ENCODE measurements at places on chromosomes 6 and 20.

GRCh38 chr6:160040055-160040454 is 71.2 kb downstream of the IGF2R start:
- DNase-seq = no peak

DNA sequence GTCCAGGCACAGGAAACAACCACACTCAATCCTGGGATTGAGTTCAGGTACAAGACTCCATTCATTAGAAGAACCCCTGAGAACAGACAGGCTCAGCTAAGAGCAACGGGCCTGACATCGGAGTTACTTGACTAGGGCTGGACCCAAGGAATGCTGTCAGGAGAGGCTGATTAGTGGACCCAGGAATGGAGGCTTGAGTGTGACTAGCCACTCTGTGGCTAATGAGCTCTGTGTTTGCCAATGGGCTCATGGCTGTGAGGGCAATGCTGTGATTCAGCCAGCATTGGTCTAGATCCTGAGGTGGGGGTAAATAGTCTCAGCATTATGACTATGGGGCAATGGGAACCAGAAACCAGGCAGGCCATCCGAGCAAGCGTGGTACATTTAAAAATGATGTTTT is 71.8 kb downstream of the RIOK1 start:
- no peak for DNase-seq

DNA sequence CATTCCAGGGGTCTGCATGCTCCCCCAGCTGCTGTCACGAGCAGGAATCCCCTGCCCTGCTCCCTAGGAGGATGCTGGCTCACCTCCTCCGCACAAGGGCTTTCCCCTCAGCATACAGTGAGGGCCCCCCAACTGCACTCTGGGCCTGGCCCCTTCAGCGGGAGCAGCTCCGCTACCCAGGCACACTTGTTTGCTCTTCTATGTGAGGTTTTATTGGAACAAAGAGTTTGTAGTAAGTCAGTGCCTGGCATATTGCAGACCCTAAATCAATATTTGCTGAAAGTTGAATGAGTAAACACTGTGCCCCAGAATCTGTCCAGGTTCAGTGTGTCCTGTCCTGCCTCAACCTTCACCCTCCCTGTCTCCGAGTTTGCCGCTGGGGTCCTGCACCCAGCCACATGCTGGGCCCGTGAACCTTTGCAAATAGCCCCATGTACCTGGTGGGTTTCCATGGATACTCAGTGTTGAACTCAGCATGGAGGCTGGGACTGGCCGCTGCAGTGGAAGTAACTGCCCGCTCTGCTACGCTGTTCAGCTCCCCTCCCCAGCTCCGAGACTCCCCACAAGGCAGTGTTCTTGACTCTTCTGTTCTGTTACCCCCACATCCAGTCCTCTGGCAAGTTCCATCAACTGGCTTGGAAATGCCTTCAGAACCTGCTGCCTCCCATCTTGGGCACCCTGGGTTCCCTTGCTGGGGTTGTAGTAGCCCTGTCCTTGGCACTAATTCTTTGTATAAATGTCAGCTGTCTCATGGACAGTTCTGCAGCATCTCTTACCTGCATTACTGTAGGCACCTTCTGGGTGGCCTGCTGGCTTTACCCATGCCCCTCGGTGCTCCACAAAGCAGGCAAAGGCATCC is 15.7 kb downstream of the SLC22A1 start:
- DNase-seq = no peak

GRCh38 chr20:21004386-21005076 is 101.6 kb downstream of the LINC00237 start:
- DNase-seq = peak; percentile 54

- DNase-seq = peak; percentile 66
These were observed 528 bp downstream of the NUDT3 start for GRCh38 chr6:34391786-34392496.

GRCh38 chr20:62029949-62030348 is 35.7 kb downstream of the TAF4 start:
- no peak for DNase-seq

- peak; percentile 39 for DNase-seq
These were observed 20.3 kb downstream of the SNTA1 start for GRCh38 chr20:33423141-33423834.

DNA sequence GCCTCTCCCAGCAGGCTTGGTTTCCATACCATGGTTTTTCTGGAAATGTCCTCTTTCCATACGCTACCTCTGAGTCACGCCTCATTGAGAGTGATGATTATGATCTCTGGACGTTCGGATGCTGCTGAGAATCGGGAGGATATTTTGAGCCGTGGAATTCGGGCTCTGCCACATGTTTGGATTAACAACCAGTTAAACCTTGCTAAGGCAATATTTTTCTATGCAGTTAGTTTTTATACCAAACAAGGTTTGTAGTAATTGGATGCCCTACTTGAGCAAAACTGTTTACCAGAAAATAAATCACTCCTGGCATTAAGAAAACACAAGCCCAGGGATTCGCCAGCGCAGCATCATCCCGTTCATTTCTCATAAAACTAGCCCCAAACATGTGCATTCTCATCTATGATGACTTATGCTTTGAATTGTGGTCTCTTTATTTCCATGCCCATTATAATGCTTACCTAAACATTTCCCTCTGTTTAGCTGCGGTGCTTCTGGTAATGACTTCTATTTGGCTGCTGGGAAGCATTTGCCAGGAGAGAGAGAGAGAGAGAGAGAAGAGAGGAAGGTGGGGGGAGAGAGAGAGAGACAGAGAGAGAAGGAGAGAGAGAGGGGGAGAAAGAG is 198.9 kb downstream of the CLIC5 start:
- DNase-seq = no peak

- no peak for DNase-seq
These were observed 62.7 kb downstream of the FOXC1 start for GRCh38 chr6:1672379-1672778.

DNA sequence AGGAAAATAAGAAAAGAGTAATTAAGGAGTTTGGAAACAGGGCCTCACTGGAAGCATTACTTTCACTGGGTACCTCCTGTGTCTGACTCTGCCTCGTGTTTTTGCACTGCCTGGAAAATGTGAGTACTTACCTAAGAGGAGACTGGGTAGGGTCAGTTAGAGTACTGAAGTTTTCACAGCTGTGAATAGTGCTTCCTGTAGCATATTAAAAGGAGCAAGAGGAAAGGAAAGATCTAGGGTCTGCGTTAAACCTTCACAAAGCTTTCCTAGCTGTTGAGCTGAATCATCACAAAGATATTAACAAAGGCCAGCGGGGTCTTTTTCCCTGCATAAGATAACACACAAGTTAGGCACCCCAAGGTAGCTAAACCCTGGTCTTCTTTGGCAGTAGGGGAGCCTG is 82.3 kb downstream of the MLIP start:
- DNase-seq = no peak

DNA sequence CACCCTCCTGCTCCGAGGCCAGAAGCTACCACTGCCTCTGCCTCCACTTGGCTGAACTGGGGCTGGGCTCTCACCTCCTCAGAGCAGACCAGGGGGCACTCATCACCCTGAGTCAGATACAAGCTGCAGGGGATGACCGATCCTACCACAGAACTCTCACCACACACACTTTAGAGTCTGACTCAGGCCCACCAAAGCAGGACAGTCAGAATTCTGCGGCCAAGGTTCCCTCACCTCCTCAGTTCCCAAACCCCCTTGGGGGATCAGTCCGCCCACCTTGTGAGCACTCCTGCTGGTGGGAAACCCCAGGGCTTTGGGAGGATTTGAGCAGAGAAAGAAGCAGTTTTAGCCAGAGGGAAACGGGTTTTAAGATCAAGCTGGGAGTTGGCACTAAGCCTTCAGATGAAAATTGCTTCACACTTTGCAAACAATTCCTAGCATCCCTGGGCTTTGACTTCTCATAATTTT is 587.8 kb upstream of the JAG1 start:
- DNase-seq = peak; percentile 25

- no peak for DNase-seq
These were observed 92.2 kb upstream of the CNKSR3 start for GRCh38 chr6:154602708-154603107.

DNA sequence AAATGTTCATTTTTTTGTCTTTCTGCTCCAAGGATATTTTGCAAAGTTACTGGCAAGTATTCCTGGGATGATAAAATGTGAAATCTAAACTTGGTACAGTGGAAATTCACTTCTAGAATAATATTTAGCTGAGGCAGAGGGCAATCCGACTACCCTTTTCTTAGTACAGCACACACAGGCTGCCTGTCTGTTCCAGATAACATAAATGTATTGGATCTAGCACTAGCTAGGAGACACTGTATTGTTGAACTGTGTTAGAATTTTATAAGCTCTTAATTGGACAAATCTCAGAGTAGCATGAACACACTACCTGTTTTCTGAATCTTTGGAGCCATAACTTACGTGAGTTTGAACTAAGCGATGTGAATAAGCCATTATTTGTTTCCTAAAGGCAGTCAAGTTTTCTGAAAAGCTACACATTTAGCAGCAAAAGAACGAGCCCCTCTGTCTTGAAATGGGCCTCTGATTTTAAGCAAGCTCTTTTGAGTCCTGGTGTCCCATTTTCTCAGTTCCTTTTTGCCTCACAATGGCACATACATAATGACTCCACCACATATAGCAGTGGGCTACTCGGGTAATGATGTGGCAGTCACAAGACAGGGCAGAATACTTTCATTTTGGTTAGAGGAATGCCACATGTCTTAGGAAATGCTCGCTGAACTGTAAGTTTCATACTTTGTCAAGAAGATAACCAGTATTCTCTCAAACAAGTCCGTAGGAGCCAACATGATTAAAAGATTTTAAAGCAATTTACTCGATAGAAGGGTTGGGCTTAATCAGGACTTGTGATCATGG is 116.5 kb upstream of the ESR1 start:
- no peak for DNase-seq

GRCh38 chr20:18224968-18225568 is 63.3 kb upstream of the ZNF133 start:
- peak; percentile 91 for DNase-seq

GRCh38 chr6:144683216-144684070 is 398.3 kb downstream of the UTRN start:
- DNase-seq = no peak

- DNase-seq = no peak
These were observed 251.5 kb downstream of the SOX4 start for GRCh38 chr6:21845018-21845417.

DNA sequence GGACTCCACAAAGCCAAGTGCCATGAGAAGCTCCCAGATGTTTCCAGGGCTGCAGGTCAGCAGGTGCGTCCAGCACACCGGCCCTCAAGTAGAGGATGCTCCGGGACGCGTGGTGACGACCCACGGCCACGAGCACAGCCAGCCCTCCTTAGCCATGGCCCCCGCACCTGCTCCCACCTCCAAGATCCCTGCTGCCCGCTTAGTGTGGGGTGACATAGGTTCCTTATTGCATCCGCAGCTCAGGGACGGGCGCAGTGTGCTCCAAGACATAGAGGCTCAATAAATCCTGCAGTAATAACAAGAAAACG is 138.1 kb upstream of the RPS6KA2 start:
- DNase-seq = no peak

DNA sequence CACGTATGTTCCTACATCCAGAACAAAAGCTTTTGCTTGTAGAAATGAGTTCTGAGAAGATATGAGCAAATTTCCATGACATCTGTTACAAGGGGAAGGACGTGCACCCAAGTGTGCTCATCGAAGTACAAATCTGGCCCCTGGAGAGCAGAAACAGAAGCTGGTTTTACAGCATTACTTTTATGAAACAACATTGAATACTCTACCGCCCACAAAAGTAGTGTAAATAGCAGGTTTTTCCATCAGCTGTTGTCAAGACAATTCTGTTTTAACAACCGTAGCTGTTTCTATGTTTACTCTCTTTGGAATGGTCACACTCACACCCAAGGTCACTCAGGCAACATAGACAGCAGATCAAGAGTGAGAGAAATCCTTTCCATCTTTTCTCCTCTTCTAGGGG is 114.2 kb upstream of the SSTR4 start:
- no peak for DNase-seq

DNA sequence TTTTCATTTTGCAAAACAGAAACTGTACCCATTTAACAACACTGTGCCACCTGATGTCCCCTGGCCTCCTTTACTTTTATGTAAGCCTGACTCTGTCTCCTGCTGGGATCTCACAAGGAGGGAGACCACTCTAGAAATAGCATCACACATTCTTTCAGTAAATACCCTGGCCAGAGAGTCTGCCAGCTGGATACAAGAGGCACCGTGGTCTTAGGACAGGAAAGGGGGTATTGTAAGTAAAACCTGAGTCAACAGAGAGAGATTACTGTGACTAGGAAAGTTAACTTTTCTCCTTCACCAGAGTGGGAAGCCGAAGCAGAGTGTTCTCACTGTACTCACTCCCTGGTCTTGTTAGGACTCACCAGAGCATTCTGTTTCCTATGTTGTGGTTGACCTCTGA is 27.8 kb downstream of the CMTR1 start:
- no peak for DNase-seq

- DNase-seq = peak; percentile 40
These were observed 7.0 kb upstream of the ID4 start for GRCh38 chr6:19830171-19830570.

- peak; percentile 34 for DNase-seq
These were observed 7.3 kb downstream of the VWA7 start for GRCh38 chr6:31769684-31770371.

DNA sequence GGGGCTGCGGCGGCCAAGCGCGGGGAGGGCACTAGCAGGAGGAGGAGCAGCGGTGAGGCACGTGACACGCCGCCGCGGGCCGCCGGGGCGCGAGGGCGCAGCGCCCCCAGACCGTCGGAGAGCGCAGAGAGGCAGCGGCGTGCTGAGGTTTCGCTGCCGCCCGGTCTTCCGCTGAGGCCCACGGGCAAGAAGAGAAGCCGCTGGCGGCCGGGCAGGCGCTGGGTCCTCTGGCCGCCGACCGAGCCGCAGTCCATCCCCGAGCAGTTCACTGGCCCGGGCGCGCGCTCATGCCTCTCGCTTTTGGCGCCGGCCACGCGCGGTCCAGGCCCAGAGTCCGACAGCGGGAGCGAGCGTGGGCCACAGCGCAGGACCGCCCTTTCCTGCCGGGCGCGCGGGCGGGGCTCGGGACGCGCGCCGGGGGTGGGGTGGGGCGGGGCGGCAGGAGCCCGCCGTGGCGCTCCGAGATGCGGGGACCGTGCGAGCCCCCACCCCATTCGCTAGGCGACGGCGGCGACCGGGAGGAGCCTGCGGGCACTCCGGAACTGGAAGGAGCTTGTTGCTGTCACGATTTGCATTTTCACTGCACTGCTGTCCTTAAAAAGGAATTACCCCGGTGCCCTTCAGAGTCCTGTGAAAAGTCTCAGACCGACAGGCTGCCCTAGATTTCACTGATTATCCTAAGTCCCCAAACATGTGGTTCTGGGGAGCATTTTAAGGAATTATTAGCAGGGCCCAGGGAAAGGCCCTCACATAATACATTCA is at the start of gene MCUR1:
MCUR1 (minus strand) TSS at position 382 of the 762 bp plus-strand sequence; CDS start at position 254, 128 bp downstream.
- peak; percentile 91 for DNase-seq

GRCh38 chr6:167803816-167804215 is 22.9 kb upstream of the AFDN start:
- no peak for DNase-seq

GRCh38 chr6:108174371-108175175 is 8.8 kb downstream of the NR2E1 start:
- DNase-seq = no peak

- DNase-seq = no peak
These were observed 115.7 kb downstream of the UNC5CL start for GRCh38 chr6:40923326-40923725.
